ENCODE measurements at places on chromosomes 4 and X.

DNA sequence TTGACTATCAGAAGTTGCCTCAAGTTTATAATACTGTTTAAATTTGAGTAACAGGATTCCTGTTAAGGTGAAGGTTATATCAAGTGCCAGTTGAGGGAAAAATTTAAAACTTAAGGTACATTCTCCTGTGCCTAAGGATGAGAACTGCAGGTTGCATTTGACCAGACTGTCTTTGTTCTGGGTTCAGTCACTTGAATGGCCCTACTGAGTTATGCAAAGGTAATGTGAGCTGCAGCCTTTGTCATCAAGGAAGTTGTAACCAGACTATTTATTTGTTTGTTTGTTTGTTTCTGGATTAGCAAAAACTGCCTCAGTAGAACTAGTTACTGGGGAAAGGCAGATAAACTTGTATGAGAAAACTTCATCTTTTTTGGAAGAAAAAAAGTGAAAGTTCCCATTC, 131.9 kb downstream of the ATOH1 start:
- no peak for DNase-seq

DNA sequence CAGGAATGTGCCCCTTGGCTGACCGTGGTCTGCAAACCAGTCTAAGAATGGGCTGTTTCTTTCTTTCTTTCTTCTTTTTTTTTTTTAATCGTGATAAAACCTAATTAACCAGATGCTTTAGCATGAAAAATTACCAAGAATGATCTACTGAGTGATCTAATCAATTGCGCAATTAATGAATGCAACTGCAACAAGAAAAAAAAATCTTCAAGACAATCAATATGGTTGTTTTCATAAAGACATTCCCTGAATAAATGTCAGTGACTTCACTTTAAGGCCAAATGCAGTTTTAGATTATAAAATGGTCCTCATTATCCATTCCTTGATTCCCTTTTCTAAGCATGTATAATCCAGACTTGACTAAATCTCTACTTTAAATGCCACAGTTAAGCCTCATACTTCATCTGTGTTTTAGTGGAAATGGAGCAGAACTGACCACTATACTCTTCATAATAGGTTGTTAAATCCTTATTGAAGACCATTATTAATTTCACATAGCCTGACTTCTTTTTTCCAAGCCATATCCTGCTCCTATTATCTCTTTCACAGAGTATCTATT, 51.6 kb upstream of the SETD7 start:
- DNase-seq, result no peak

- no peak for DNase-seq
Observed at GRCh38 chr4:147747787-147748454, 16.0 kb downstream of the ARHGAP10 start.

DNA sequence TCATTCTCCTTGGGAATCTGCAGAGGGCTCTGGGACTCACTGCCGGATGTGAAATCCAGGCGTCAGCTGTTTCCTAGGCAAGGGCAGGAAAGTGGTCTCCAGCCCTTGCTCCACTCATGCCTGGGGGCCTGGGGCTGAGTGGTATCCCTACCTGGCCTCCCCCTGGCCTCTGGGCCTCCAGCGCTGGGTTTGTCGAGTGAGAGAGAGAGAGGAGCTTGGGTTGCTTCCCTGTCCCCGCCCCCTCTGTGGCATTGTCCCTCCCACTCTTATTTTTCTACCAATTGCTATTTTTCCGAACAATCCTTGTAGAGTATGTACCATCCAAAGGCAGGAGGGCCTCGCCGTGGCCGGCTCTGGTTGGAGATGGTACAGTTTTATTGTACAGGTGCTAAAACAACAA, 53.1 kb downstream of the ELF4 start:
- DNase-seq, result no peak

DNA sequence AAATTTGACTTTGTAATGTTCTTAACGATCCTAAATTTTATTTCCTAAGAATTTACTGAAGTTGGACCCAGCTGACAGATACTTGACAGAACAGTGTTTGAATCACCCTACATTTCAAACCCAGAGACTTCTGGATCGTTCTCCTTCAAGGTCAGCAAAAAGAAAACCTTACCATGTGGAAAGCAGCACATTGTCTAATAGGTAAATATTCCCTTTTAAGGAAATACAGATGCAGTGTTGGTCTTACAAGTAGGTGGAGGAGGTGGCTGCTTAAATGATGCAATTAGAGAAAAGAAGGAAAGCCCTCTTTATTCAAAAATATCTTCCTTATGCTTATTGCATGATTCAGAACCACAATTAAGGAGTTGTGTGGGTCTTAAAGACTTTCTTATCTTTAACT, 73.5 kb downstream of the RS1 start:
- DNase-seq, result no peak

DNA sequence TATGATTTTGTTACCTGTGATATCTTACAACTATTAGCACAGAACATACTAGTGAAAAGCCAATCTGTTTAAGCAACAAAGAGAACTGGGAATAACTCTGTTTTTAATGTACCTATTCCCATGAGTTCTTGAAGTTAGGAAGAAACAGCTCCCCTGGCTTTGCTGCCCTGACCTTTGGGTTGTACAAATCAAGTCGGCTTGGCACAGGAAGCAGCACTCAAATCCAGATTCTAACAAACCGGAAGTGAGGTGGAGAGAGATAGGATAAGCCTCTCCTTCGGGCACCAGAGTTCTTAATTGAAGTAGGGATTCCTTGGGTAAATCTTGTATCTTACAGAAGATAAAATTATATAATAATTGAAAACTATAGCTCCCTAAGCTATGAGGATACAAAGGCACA, 144.8 kb upstream of the CPEB2 start:
- no peak for DNase-seq

GRCh38 chr4:123055943-123056342, 133.5 kb upstream of the NUDT6 start:
- DNase-seq, result no peak
